ENCODE measurements at places on chromosomes 13 and 19.

DNA sequence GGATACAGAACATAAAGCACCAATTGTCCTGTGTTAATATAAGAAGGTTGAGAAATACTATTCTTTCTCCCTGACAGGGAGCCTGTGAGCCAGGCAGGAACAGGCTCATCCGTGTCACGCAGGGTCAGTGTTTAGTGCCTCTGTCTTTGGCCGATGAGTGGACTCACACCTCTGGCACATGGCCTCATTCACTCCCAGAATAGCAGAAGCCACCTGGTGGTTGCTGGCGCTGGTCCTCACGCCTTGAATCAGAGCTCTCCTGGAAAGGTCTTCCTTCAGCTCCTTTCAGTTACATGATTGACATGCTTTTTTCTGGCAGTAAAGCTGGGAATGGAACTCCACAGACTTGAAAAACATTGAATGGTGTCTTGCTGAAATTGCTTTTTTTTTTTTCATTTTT is 28.1 kb upstream of the SIAH3 start:
- no peak for DNase-seq

DNA sequence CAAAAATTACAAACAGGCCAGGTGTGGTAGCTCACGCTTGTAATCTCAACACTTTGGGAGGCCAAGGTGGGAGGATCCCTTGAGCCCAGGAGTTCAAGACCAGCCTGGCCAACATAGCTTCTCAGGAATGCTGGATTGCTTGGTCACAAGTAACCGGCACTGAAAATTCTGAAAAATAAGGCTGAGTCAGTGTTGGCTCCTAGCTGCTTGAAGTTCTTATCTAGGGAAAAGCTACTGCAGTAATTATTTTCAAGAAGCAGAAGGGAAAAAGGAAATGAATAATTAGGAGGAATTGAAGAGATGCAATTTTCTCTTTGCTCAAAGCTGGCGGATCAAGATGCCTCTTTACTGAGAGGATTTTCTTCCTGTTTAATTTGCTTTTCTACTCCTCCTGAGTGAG is 75.0 kb upstream of the GTF3A start:
- DNase-seq = no peak

DNA sequence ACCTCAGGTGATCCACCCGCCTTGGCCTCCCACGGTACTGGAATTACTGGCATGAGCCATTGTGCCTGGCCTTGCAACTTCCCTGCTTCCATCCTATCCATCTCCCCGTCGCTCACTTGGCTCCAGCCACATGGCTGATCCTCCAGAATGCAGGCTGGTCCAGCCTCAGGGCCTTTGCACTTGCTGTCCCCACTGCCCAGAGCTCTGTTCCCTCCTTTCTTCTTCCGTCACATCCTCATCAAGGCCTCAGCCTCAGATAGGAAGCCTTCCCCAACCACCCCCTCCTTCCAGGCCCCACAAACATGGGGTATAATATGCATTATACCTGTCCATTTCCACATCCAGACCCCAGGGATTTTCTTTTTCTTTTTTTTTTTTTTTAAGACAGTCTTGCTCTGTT is 16.2 kb downstream of the MAST3 start:
- no peak for DNase-seq

DNA sequence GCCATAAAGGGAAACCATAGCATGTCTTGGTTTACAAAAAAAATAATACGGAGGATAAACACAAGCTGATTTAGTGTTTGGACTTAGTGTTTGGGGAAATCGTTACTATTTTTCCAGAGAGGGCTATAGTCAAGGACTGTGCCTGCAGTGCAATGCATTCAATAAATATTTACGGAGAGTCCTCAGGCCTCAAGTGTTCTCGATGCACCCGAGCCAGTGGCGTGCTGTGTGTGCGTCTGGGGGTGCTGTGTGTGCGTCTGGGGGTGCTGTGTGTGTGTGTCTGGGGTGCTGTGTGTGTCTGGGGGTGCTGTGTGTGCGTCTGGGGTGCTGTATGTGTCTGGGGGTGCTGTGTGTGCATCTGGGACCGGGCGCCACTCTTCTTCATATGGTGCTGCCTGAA is 71.7 kb upstream of the GTF3A start:
- no peak for DNase-seq

GRCh38 chr13:81762449-81762848 is 1421.5 kb upstream of the SPRY2 start:
- no peak for DNase-seq

Measured in stimulated activated CD4-positive, alpha-beta T cell treated with anti-CD3 and anti-CD28 coated beads, Interleukin-12 subunit alpha, Interleukin-12 subunit beta, amount 100 ng/mL, for 24 hours (primary cell).